ENCODE measurements at places on chromosomes 4 and X.

- DNase-seq = no peak
Measured at GRCh38 chrX:115177932-115178331, 11.3 kb upstream of the RBMXL3 start.

DNA sequence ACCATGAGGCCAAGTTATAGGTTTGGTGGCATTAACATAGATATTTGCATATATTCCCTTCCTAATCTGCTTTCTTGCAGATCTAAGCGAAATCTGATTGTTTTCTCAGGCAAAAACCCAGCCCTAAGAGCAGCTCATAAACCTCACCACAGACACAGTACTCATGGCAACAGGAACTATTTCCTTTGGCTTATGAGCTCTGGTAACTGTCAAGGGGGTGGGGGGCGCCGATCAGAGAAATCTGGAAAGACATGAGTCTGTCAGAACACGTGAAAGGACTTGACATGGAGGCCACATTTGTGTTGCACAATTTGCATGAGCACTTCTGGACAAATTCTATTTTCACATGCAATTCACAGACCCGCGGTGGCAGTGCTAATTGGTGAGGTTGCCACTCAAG is 83.7 kb downstream of the MGST2 start:
- no peak for DNase-seq

- DNase-seq = peak; percentile 84
Measured at GRCh38 chr4:128596115-128596514, 213.4 kb upstream of the JADE1 start.

GRCh38 chr4:177302371-177303100 is 7.1 kb upstream of the NEIL3 start:
- no peak for DNase-seq

DNA sequence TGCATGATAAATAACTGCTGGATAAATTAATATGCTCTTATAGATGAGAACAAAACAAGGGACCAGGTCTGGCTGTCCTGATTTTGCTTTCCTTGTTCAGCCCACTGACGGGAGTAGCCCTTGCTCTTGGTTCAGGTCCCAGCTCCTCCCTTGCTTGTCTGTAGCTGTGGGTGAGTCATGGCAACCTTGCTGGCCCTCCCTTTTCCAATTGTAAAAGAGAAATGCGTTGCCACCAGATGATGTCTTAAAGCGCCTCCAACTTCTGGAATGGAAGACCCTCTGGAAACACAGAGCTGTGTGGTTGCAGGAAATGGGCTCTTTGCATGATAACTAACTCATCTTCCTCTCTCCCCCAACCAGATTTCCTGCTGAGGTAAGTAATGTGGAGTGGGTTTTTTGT is 171.4 kb downstream of the AASDH start:
- DNase-seq = no peak

GRCh38 chr4:111678479-111678878 is 466.8 kb upstream of the FAM241A start:
- DNase-seq = no peak

DNA sequence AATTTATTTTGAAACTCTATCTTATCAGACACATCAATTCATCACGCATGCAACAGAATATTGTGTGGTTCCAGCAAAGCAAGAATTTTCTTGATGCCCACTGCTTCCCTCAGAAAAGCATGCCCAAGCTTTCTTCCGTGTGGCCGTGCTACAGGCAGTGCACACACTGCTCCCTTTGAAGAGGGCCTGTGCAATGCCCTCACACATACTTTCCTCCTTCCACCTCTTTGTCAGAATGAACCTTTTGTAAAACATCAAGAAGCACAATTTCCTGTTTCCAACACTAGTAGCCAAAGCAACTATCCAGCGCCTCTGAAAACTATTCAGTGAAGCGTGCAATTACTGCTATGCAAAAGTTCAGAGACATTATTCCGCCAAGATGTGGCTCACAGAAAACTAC is 201.7 kb downstream of the NLGN4X start:
- no peak for DNase-seq

DNA sequence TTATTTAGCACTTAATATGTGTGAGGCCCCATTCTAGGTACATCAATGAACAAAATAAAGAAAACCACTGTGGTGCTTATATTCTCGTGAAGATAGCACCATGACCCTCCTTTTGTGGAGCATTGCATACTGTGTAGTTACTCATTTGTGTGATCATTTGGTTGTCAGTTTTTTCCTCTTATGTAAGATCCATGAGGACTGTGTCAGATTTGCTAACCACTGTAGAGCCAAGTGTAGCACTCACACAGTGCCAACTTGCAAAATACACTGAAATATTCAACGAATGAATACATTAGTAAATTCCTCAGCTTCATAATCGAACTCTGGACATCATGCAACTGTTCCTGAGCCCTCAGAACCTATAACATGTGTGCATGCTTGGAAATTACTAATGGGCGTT is 29.5 kb upstream of the SETD7 start:
- DNase-seq = no peak

DNA sequence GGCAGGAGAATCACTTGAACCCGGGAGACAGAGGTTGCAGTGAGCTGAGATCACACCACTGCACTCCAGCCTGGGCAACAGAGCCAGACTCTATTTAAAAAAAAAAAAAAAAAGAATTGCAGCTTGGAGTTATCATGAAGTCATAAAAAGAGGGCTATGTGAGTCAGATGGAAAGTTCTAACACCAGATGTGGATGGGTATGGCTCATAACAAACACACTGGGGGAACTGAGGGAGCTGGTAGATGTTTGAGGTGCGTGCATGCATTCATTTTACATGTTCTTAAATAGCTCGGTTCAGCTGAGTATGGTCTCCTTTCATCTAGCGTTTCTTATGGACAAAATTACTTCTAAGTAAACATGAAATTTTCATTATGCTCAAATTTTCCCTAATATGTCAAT is 11.7 kb downstream of the TRMT2B start:
- no peak for DNase-seq

DNA sequence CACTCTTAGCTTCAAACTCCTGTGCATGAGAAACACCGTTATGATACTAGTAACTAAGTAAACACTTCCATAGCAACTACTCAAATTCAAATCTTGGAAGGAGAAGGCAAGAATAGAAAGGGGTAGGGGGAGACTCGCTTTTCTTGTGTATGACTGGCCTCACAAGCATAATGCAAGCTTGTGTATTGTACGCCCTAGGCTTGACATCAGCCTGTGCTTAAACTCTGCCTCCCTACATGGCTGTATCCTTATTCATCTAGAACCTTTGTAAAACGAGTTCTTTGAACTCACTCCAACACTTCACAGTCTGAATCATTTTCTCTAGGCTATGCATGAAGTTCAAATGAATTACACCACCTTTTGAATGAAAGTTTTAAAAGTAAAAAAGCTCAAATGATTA is 1071.2 kb upstream of the ADGRL3 start:
- DNase-seq = no peak

DNA sequence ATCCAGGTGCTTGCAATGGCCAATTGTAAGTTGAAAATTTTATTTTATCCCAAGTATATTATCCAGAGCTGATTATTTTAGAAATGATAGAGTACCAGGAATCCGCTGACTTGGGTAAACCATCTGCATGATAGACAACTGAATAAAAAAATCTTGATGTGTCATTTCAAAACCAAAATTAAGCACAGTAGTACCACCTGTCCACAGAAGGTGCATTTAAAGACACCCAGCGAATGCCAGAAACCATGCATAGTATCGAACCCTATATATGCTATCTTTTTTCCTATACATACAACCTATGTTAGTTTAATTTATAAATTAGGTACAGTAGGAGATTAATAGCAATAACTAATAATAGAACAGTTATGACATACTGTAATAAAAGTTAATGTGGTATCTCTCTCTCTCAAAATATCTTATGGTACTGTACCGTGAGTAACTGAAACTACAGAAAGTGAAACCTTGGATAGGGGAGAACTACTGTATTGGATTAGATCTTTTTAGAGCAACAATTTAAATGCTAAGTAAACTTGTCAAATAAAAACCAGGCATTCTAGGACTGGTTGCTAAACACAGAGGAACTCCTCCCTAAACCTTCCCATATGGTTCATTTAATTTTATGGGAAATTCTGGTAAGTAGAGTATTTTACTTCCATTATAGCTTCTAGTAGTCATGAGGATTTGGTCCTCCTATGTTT is 6.2 kb downstream of the NEIL3 start:
- no peak for DNase-seq

DNA sequence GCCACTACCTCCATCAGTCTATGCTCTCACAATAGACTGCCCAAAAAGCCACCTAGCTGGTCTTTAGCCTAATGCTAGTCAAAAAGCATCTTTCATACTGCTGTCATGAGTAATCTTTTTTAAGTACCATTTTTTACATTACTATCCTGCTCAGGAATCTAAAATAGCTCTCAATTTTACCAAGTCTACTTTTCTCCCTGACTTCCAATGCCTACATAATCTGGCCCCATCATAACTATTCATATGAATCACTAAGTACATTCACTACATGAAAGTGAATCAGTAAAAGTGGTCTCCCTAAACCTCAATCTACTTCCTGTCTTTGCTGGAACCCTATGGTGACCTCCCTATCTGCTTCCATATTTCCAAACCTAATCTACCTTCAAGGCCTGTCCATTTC is 105.9 kb downstream of the THOC2 start:
- no peak for DNase-seq

DNA sequence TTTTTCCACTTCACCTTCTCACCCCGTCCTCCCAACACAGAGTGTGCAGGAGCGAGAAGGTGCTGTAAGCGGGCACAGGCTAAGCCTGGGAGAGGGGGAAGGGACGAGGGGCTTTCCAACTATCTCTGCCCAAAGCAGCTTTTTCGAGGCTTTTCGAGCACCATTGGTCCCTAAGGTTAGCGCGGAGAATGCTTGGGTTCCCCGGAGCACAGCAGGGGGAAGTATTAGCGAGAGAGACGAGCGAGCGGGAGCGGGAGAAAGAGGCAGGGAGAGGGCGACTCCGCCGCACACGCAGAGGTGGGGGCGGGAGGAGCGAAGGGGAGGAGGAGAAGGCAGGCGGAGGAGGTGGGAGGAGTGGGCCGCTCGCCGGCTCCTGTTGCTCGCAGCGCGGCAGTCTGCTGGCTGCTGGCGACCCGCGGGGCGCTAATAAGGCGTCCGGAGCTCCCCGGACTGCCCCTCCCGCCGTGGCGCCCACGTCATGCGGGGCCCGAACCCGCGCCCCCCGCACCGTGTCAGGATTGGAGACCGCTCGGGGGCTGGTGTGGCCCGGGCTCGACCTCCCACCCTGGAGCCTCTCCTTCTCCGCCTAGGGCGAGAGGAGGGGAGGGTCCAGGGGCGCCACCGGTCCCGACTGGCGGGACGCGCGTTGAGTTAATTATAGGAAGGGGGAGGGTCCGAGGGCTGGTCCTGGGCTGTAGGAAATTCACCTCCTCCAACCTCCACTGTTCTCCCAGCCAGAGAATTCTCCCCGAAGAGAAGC is at the start of gene ADAMTS3:
ADAMTS3 (minus strand) TSS at position 263 of the 760 bp plus-strand sequence. CDS start 459 bp downstream, outside the sequence.
- DNase-seq = peak; percentile 80

DNA sequence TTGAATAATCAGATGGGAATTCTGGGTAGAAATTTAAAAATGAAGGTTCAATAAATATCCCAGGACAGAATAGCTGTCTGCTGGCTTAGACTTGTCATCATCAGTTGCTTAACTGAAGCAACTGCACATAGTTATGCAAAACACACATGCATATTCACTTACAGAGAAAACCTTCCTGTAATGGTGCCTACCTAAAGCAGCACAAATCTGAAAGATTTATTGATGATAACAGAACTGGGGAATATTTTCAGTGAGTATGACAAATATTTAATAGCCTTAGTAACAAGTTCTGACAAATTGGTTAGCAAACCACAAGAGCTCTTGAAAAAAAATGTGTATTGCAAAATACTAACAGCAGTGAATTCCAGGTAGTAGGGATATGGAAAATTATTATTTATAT is 606.8 kb upstream of the BOD1L1 start:
- no peak for DNase-seq

DNA sequence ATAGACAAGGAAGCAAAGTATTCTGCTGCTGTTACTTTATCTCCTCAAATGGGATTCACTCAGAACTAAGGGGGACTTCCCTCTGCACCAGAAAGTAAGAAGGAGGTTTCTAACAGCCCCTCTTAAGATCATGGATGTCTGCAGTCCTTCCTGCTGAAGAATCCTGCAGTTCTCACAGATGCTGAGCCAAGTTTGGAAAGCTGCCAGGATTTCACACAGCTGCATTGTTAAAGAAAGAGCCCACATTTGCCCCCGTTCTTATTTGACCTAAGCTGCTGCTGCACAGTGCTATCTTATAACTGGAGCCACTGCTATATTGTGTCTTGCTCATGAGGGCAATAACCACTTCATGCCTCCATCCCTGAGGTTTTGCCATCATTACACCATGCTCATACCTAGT is 81.1 kb downstream of the FAAH2 start:
- DNase-seq = no peak

Data from thyroid gland (tissue), 4 donors.